ENCODE measurements at places on chromosomes 4 and X. TPM values are rescaled to one million over a fixed set of nuclear protein-coding genes. Genes with fewer than 3 reads are reported as not detected.

DNA sequence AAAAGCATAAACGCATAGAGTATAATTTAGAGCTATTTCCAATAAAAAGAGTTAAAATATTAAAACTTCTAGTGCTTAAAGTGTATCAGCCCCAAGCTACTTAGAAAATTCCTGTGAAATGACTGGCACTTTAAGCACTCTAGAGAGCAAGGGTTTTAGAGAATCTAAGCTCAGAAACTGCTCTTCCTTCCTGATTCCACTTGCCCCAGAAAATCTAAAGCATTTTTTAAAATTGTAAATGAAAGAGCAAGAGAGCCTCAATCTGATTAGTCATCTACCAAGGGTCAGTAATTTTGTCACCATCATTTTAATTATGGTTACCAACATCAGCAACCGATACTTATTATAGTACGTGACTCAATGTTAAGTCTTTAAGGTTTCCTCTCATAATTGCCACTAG is 25.0 kb downstream of the CTPS2 start:
- DNase-seq, result no peak

GRCh38 chr4:1777822-1778641 is 15.1 kb upstream of the FGFR3 start:
- DNase-seq, result no peak

The SORCS2 gene
- total RNA-seq, result 52.5 TPM

- no peak for DNase-seq
These were observed 6.5 kb downstream of the RPL39 start for GRCh38 chrX:119784747-119785446.

The AGA gene
- total RNA-seq, result 11.3 TPM

DNA sequence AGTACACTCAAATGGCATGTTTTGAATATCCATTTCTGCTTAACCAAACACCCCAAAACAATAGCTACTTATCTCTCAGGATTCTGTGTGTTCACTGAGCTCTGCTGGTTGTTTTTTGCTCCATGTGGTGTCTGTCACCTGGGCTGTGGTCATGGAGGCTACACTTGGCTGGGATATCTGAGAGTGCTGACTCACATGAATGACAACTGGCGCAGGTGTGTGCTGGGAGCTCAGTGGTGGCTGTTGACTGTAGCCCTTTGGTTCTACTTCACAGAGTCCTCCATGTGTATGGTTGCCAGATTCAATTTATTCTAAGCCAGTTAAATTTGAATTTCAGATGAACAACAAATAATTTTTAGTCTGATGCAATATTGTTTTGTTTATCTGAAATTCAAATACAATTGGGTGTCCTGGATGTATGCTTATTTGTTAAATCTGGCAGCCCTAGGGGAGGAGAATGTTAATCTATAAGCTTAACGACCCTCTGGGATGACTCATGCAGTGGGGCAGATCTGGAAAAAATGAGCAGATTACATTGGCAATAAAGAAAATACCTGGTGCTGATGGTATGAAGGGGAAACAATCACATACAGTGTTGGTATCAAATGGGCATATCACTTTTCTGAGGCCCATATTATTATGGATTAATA is 28.2 kb upstream of the TCEAL4 start:
- DNase-seq, result no peak

Data from sciatic nerve (tissue), 2 donors.